Left renal pelvis (tissue), 4 donors: ENCODE measurements at places on chromosomes 5 and 9. TPM values are rescaled to one million over a fixed set of nuclear protein-coding genes. Genes with fewer than 3 reads are reported as not detected.

- DNase-seq, result no peak
These were observed 33.6 kb upstream of the NFIB start for GRCh38 chr9:14347406-14348122.

GRCh38 chr5:34959323-34959722 is 30.0 kb downstream of the DNAJC21 start:
- DNase-seq, result no peak

GRCh38 chr9:109967651-109968642 is 187.9 kb downstream of the PALM2AKAP2 start:
- DNase-seq, result no peak

GRCh38 chr5:59332236-59332973 is 561.1 kb downstream of the PDE4D start:
- no peak for DNase-seq

- no peak for DNase-seq
These were observed 63.9 kb upstream of the SPRY4 start for GRCh38 chr5:142388696-142389095.

DNA sequence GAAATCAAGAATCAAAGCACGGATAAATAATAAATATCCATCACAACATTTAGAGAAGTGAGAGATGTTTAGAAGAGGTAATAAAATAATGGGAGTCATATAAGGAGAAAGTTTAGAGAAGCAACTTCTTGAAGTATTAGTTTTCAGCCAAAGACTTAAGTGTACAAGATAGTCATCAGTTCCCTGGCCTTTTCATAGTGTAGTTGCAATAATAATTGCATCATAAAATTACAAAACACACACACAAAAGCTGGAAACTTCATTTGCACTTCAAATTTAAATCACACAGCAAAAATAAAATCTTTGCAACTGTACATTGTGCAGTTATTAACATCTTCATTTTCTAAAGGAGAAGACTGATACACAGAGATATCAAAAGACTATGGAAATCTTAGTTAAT is 319.1 kb upstream of the RGMB start:
- no peak for DNase-seq

DNA sequence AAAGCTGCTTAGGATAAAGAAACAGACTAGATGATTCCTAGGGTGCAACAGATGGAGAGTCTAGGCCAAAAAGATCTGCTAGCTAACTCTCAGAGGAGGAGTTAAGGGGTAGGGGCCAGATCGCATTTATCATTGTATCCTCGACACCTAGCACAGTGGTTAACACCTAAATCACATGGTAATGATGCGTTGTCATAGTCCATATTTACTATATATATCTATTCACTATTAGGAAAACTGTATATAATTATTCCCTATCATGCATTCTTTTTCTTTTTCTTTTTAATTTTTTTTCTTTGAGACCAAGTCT is 92.8 kb upstream of the SLC44A1 start:
- no peak for DNase-seq

DNA sequence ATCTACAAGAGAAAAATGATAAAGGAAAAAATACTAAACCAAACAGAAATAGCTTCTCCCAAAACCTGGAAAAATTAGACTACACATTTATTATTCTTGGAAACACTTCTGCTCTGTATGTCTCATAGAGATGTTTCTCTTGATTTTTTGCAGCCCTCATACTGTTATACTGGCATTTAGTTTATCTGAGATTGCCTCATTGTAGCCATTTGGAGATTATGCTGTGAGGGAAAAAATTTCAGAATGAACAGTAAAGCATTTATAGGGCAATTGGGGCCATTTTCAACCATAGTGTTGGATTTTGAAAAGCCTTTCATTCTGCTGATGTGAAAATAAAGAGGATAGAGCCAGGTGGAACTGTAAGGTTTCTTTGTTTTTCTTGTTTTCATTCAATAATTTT is 441.8 kb upstream of the RIOK2 start:
- DNase-seq, result no peak

GRCh38 chr5:132049559-132049958 is 10.9 kb upstream of the IL3 start:
- no peak for DNase-seq

GRCh38 chr5:155728146-155728856 is 598.7 kb upstream of the SGCD start:
- peak; percentile 35 for DNase-seq

GRCh38 chr5:134122530-134122929 is 8.0 kb downstream of the TCF7 start:
- no peak for DNase-seq

GRCh38 chr9:98185611-98186171 is 6.7 kb downstream of the CORO2A start:
- no peak for DNase-seq

DNA sequence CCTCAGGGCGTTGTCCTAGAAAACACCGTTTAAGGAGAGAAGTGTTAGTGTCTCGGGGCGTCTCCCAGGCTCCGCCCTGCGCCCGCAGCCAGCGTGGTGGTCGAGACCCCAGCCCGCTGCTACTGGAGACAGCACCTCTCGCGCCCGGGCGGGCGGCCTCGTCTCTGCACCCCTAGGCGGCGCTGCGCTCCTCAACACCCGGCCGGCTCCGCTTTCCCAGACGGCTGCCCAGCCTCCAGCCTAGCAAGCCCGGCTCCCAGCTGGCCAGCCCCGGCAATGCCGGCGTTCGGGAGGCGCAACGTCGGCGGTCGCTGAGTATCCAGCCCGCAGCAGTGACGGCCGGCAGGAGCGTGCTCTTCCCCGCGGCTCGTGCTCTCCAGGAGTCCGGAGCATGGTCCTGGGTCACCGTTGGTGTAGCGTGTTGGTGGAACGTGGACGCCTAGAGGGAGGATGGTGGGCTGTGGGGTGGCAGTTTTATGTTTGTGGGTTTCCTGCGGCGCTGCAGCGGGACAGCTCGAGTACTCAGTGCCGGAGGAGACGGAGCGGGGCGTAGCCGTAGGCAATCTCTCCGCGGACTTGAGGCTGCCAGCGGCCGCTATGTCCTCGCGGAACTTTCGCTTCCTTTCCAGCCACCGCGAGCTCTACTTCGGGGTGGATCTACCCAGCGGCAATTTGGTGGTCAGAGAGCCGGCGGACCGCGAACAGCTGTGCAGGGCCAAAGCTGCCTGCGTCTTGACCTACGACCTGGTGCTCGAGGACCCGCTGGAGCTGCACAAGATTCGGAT is 536 bp downstream of the PCDHAC1 start:
- peak; percentile 21 for DNase-seq

The PFN3 gene
- polyA plus RNA-seq, result 0.26 TPM

The CDH9 gene
- 61.8 TPM for polyA plus RNA-seq
